ENCODE measurements at places on chromosomes 13 and 19. TPM values are rescaled to one million over a fixed set of nuclear protein-coding genes. Genes with fewer than 3 reads are reported as not detected.

Gene GNG7
- polyA plus RNA-seq: 57.8 TPM

Gene ING1
- 18.6 TPM for polyA plus RNA-seq

Gene NPHS1
- not detected for polyA plus RNA-seq

Gene OR7A5
- not detected for polyA plus RNA-seq

Gene SHC2
- polyA plus RNA-seq: not detected

- no peak overlapping the region for H3K4me3 ChIP-seq
- H3K4me1 ChIP-seq: no peaks in the 10 kb centered on the region
- no peaks in the 10 kb centered on the region for H3K27me3 ChIP-seq
Measured at GRCh38 chr13:111953546-111954178, 113.3 kb upstream of the SOX1 start.

DNA sequence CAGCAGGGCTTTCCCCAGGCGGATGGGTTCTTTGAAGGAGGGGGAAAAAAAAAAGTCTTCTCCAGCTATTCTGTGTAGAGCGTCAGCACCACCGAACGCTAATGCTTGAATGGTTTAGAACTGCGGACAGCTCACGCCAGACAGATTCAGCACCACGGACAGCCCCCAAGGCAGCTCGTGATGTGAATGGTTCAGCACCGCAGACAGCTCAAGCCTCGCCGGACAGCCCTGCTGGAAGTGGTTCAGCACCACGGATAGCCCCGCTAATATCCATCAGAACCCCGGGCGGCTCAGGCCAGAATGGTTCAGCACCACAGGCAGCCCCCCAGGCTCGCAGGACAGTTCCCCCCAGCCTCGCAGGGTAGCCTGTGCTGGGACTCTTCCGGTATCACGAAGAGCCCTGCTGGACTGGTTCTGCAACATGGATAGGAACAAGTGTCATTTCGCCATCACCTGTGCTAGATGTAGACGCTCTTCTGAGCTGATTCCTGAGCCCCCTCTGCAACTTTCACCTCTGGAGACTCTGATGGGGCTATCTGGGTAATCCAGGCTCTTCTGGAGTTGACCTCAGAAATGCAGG is 4.9 kb upstream of the SMIM17 start:
- no peak overlapping the region for H3K4me3 ChIP-seq
- peaks cover 5% of the 10 kb centered on the region for H3K36me3 ChIP-seq

DNA sequence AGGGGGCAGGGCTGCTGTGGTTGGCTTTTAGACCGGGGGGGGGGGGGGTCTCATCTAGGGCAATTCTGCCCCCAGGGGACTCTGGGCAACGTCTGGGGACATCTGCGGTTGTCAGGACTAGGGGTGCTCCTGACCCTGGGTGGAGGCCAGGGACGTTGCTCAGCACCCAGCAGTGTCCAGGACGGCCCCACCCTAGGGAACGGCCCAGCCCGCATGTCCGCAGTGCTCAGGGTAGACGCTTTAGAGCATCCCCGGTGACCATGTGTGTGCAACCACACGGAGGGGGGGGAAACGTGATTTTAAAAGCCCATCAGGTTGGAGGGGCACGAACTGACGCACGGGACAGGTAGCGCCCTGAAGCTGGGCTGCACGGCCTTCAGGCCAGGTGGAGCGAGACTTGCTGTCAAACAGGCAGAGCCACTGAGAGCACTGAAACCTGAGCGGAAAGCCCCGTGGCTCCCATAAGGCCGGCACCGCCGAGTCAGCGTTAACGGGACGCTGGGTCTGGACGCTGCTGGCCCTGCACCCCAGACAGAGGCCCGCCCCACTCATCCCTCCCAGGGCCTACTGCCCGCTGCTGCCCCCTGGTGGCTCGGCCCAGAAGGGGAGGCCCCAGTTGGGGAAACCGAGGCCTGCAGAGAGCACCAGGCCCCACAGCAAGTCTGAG is 8.3 kb downstream of the CACTIN start:
- peak overlapping the region; percentile 53 for H3K4me3 ChIP-seq
- H3K27me3 ChIP-seq: no peaks in the 10 kb centered on the region
- H3K4me1 ChIP-seq: peaks cover 22% of the 10 kb centered on the region
- DNase-seq: peak; percentile 58

GRCh38 chr19:3403489-3404323 is 37.3 kb downstream of the NFIC start:
- peaks cover 11% of the 10 kb centered on the region for H3K4me1 ChIP-seq
- no peak overlapping the region for H3K4me3 ChIP-seq
- no peaks in the 10 kb centered on the region for H3K27me3 ChIP-seq
- DNase-seq: no peak
- H3K27ac ChIP-seq: no peak overlapping the region

- peaks cover 12% of the 10 kb centered on the region for H3K4me1 ChIP-seq
- no peak overlapping the region for H3K27ac ChIP-seq
- H3K4me3 ChIP-seq: no peak overlapping the region
- no peaks in the 10 kb centered on the region for H3K27me3 ChIP-seq
- DNase-seq: no peak
- H3K36me3 ChIP-seq: no peaks in the 10 kb centered on the region
Measured at GRCh38 chr19:20279516-20279915, 112.5 kb downstream of the ZNF486 start.

- peak overlapping the region; percentile 71 for H3K4me3 ChIP-seq
- H3K36me3 ChIP-seq: peaks cover 35% of the 10 kb centered on the region
- DNase-seq: no peak
- H3K27me3 ChIP-seq: no peaks in the 10 kb centered on the region
Measured at GRCh38 chr19:38845374-38846024, 4.3 kb downstream of the HNRNPL start.

- no peak for DNase-seq
- peaks cover 13% of the 10 kb centered on the region for H3K27me3 ChIP-seq
- no peak within 1 kb of the TSS for H3K27ac ChIP-seq
- H3K4me1 ChIP-seq: peaks cover 8% of the 10 kb centered on the region
Measured at GRCh38 chr19:48740164-48740972, at the start of gene RASIP1. Gene RASIP1 (minus strand): TSS chr19:48740610. CDS start chr19:48740282, 328 bp downstream.

GRCh38 chr13:100836711-100837110 is 162.1 kb upstream of the TMTC4 start:
- no peak overlapping the region for H3K27ac ChIP-seq
- H3K4me1 ChIP-seq: no peaks in the 10 kb centered on the region
- H3K4me3 ChIP-seq: no peak overlapping the region
- DNase-seq: no peak
- peaks cover 5% of the 10 kb centered on the region for H3K36me3 ChIP-seq

Data from naive B cell (primary cell).